ENCODE measurements at places on chromosomes 1 and 21.
A peak's percentile ranks its signal among the peaks of the same experiment; 100 is the strongest.

DNA sequence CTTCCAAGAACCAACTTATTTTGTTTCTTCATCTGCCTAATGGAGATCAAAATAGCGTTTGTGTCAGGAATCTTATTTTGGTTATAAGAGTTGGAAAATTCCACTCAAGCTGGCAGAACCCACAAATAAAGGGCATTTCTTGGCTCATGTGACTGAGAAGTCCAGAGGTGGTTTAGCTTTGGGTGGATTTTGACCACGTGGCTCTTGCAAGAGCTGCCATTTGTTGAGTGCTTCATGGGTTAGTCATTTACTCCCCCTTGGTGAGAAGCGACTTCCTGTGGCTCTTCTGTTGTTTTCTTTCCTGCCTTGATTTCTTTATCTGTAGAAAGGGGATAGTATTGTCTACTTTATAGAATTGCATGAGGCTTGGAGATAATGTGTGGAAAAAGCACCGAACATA is 9.5 kb upstream of the RNF186 start:
- DNase-seq: no peak

- peak; percentile 41 for DNase-seq
These were observed 154.8 kb downstream of the SLC45A1 start for GRCh38 chr1:8472668-8473067.

- DNase-seq: no peak
These were observed 854 bp upstream of the ZRANB2 start for GRCh38 chr1:71081697-71082080.

DNA sequence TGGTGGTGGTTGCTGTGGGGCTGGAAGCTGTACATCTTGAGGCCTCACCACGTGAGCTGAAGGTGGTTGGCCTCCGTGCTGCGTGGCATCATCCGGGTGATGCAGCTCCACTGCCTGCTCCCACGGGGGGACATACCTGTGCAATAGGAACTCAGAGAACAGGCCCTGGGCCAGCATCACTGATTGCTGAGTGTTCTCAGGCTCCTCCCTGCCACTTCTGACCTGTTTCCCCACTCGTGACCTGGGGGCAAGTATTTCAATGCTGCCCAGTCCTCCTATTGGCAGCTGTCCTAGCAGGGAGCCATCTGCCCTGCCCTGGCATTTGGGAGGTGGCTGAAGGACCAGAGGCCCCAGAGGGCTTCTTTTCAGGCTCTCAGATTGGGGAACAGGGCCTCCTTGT is 26.1 kb downstream of the PTPRF start:
- DNase-seq: no peak

DNA sequence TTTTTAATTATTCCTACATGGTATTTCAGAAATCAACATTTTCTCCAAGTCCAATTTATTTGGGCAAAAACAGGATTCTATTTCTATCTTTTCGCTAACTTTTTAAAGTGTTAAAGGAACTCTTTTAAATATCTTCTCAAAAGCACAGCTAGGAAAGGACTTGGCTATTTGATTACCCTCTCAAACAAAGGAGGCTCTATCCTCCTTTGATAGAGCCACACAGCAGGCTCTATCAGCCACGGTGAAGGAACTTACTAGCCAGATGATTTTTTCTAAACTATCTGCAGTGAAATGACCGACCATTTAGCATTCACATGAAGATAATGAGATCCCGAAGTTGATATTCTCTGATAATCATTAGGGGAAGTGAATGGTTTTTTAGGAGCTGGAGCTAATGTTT is 9.1 kb downstream of the ANGPTL7 start:
- DNase-seq: no peak

DNA sequence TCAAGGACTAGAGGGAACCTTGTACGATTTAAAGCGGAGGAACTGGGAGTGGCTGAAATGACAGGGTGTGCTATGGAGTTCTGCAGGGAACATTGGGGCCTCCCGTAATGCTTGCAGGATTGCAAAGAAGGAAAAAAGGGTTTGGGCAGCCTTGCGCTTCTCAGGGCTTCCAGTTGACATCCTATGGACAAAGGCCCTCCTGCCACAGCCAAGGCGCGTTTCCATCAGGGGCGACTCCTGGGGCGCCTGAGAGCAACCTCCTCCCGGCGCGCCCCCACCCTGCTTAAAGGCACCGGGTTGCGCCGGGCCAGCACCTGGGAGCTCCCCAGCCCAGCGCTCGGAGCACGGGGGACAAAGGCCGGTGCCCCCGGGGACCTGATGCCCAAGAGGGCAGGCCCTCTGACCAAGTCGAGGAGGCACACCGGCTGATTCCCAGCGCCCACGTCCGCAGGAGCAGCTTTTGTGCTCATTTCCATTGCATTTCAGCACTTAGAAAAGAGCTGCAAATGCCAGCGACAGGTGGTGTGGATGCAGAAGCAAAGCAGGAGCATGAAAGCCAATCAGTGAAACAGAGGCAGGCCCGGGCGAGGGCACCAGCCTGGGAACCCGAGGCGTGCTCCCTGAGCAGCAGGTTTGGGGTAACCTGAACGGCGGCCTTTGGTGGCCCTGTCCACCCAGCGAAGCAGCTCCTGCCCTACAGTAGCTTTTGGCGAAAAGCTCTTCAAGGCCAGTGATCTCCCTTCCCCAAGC is 17.6 kb upstream of the RNF187 start:
- DNase-seq: no peak

GRCh38 chr1:230280906-230281413 is 145.2 kb downstream of the PGBD5 start:
- DNase-seq: no peak

- no peak for DNase-seq
These were observed 111.7 kb upstream of the LBR start for GRCh38 chr1:225539575-225539974.

DNA sequence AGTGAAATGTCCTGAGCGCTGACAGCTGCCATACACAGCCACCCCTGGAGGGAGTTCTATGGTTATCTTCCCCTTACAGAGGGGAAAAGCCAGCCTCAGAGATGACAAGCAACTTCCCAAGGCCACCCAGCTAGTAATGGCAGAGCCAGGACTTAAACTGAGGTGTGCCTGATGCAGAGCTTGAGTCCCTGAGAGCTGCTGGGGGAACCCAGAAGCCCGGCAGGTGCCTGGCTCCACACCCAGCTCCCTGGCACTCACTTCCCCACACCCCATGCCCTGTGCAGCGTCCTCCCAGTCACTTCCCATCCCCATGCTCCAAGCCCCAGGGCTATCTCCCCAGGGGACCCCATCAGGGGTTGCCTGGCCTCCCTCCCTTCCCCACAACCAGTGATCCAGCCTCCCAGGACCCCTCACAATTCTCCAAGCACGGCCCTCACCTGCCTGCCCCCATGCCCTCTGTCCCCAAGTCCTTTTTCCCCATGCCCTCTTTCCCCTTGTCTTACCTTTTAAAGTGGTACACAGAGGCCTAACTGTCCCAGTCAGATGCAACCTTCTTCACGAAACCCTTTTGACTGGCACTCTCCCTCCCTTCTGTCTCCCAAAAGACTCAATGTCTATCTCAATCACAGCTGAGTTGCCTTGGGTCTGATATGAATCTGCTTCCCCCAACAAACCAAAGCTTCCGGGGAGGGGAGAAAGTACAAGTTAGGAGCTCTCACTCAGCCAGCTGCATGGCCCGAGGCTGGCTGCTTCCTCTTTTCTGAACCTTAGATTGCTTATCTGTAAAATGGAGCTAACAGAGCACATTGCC is 39.8 kb upstream of the LRP8 start:
- peak; percentile 47 for DNase-seq

DNA sequence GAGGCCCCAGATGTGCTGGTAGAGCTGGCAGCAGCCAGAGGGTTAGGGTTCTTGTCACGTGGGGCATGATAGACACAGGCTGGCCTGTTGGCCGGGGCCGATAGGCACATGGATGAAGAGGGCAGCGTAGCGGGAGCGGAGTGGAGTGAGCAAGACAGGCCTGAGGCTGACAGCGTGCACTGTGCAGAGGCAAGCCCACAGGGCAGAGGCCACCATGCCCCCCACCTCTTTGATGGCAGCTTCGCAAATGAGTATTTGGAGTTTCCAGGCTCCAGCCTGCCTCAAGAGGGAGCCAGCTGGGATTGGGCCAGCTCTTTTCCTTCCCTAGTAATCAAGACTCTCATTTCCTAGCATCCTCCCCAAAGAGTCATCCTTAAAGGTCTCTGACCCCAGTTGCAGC is 43.5 kb downstream of the TMCC2 start:
- DNase-seq: no peak

- no peak for DNase-seq
These were observed 5.4 kb upstream of the SLAMF8 start for GRCh38 chr1:159821171-159821867.

DNA sequence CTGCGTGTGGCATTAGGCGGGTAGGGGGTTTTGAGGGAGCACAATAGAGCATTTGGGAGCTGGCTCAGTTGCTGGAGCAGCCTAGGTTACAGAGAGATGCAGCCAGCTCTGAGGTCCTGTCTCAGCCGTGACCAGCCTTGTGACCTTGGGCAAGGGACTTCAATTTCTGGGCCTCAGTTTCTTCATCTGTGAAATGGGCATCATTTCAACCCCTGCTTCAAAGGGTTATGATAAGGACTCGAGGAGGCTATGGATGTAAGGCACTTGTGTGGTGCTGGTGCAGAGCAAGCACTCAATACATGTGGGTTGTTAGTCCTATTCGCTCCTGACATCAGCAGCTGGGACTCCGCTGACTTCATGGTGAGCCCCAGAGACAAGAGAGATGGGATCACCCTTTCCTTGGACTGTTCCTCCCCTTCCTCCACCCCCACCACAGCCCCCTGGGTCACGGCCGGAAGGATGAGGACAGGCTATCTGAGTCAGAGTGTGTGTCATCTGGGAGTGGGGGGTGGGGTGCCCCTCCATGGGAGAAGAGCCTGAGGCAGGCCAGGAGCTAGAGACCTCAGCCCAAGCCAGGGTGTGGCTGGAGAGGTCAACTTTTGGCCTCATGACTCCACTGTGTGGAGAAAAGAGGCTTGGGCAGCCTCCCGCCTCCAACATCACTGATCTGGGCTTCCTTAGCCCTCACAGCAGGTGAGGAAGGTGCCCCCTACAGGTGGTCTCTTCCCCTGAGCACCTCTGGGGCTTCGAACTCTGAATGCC is 71.4 kb upstream of the ZBTB40 start:
- DNase-seq: no peak

DNA sequence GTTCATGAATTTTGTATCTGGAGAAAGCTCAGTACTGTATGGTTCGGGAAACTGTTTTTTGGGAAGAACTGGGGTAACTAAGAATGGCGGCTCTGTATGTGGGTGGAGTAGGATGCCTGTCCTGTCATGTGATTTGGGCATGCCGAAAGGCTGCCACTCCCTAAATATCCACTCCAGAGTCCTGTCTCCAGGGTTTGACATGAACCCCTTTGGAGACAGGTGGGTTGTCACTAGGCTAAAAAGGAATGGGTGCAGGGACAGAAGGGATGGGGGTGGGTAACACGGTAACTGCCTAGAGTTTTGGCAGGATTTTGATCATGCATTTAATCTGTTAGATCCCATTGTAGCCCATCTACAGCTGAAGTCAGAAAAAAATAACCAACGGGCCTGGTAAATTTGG is 150.1 kb downstream of the KCNJ6 start:
- DNase-seq: no peak

DNA sequence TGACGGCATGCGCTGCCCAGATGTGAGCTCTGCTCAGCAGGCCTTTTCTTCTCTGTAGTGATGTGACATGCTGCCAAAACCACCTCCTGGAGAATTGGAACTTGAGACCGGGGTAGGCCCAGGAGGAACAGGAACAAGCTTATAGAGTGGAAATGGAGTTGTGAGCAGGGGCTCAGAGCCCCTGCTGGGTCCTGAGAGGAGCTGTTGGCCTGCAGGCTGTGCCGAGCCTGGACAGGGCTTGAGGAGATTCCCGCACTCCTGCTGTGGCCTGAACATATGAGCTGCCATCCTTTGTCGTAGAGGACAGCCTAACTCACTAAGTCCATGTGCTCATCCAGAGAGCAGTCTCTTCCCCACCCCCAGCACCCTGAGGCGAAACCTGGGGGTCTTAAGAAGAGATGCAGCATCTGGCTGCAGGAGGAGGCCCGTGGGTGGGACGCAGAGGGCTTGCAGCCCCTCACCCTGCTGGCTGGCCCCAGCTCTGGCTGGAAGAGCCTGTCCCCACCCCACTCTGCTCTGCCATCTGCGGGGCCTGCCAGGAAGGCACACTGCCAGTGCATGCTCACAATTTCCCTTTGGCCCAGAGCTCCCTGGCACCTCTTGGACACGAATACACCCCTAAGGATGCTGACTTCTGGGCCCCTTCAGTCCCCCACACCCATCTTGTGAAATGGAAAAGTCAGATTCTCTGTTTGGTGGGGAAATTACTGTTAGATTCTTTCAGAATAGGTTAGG is 42.5 kb downstream of the PTPRF start:
- DNase-seq: no peak

- DNase-seq: no peak
These were observed 1.5 kb downstream of the DNTTIP2 start for GRCh38 chr1:93877529-93877928.

- no peak for DNase-seq
These were observed 129.8 kb upstream of the CHODL start for GRCh38 chr21:18114810-18115209.

Data from CD4-positive, alpha-beta T cell treated with Interferon alpha-2 for 1 hour (primary cell).